ENCODE measurements at places on chromosomes 7 and 10. TPM values are rescaled to one million over a fixed set of nuclear protein-coding genes. Genes with fewer than 3 reads are reported as not detected.
A peak's percentile ranks its signal among the peaks of the same experiment; 100 is the strongest.

DNA sequence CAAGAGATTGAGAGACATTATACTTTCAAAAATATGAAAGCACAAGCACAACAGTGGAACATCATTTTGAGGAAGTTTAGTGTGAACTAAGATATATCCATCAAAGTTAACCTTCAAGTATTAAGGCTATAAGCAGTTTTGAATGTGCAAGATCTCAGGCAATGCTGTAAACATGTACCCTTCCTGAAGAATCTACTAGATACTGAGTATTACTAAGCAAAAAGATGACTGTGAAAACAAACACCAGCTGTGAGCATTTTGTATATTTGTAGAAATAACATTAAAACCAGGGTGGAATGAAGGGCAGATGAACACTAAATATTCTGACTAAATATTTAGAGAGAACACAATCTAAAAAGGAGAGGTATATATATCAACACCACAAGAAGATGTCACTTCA lies 41.3 kb upstream of the ADRA2A start:
- no peak for DNase-seq

- DNase-seq = no peak
Observed at GRCh38 chr7:52909935-52910334, 125.5 kb upstream of the POM121L12 start.

- DNase-seq = no peak
Observed at GRCh38 chr7:2542916-2543871, 12.1 kb downstream of the BRAT1 start.

GRCh38 chr7:14841869-14842268 lies 60.7 kb downstream of the DGKB start:
- no peak for DNase-seq

DNA sequence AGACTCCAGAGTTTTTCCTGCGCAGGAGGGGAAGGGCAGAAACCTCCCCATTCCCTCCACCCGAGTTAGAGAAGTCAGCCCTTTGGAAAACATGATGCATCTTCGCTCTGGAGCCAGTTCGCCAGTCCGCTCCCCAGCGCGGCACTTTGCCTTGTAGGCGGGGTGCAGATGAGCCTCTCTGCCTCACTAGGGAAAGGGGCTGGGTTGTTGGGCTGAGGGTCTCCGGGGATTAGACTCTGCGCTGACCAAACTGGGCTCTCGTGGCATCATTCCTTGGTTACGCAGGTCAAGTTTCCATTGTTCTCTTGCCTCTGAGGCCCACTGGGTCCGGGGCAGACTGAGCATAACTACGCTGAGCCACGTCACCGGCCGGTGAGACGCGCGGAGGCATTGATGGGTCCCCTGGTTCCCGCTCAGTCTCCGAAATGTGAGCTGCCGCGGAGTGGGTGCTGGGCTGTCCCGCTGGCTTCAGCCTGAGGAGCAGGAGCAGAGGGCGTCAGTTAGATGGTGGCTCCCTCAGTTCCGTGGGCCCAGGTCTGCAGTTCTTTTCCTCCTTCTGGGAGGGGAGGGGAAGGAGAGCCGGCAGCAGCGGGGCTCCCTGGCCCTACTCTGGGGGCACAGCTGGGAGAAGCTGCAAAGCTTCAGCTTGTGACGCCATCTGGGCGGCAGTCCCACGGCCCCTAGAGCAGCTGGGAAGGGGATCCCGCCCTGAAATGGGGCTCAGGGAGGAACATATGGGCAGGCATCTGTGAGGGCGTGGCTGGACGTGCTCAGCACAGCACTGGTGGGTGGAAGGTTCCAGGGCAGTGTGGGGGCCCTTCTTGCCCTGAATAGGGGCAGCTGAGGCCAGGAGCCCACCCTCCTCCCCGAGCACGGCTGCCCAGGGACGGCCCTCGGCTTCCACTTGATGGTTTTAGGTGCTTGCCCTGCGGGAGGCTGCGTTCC lies 121.3 kb upstream of the BTBD16 start:
- DNase-seq = no peak

DNA sequence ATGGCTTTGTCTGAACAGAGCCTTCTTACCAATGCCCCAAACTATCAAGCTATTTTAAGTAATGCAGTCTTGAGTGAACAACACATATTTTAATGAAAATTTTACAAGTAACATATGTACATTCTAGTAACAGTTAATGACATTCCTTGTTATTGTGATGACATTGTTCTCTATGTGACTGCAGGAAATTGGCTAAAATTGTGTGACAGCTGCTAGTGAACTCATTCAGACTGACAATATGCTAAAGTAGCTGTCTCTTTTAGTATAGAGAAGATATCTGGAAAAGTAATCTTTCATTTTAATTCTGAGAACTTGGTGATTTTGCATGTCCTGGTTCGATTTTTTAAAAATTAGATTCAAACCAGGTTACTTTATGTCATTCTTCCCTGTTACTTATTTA lies 259.8 kb upstream of the MAGI2 start:
- DNase-seq = no peak

NPY4R gene
- total RNA-seq = not detected

DNA sequence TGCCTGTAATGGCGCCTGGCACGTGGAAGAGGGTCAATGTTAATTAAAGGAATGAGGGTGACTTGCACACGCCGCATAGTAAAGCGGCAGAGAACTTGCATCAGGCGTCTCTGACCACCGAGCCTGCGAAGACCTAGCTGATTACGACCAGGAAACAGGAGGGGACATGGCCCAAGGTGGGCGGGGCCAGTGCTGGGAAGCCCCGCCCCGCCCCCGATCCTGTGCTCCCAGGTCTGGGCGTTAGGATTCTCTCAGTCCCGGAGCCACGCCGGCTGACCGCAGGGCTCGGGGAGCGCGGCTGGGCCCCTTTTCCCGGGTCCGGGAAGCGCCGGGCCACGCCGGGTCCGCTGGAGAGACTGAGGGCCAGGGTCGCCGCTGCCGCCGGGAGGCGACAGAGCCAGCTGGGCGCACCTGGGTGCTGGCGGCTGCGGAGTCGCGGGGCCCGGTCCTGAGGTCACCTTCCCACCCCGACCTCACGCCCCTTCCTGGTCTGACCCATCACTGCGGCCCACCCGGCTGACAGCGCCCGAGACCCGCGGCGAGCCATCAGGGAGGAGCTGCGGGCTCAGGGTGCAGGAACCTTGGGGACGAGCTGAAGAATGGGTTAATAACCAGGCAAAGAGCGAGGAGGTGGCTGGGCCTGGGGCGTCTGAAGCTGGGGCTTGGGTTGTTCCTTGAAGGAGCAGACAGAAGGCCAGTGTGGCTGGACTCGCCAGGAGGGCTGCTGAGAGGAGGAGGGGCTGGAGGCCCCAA lies 23.0 kb upstream of the GRID1 start:
- DNase-seq = no peak

GRCh38 chr7:47215049-47215448 lies 366.9 kb downstream of the TNS3 start:
- DNase-seq = no peak

PAPOLB gene
- total RNA-seq = not detected

- peak; percentile 13 for DNase-seq
Observed at GRCh38 chr7:17939606-17940301, 540 bp downstream of the SNX13 start.

DNA sequence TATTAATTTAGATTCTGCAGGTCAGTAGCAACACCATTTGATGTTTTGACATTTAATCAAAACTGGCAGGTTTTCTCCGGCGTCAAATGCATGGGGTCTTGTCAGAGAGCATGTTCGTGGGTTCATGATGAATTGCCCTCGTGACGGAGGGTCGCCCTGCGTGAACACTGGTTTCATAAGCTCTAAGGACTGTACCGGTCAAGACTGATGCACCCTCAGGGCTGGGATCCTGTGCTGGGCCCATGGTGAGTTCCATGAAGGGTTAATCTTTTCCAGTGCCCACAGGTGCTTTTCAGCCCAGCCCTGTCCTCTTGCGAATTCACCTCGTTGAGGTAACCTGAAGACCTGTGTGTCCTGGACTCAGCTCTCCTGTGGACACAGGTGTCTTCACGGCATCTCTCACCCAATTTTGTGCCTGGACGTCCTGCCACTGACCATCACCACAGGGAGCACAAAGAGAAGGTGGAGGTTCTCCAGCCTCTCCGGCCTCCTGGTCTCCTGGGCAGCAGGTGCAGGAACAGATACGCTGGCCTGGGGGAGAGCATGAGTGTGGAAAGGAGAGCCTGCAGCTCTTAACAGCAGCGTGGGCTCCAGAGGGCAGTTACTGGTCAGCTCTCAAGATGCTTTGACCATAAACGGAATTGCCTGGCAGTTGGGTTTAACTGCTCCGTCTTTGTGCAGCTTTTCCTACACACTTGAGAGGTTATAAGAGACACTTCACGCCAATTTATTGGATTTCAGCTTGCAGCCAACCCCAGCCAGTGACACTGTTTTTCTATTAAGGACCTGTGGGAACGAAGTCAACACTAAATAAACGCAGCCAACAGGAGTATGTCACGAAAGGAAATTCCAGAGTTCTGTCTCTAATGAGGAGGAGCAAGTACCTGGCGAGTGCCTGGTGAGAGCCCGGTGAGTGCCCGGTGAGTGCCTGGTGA lies 37.4 kb upstream of the CFAP46 start:
- no peak for DNase-seq

DNA sequence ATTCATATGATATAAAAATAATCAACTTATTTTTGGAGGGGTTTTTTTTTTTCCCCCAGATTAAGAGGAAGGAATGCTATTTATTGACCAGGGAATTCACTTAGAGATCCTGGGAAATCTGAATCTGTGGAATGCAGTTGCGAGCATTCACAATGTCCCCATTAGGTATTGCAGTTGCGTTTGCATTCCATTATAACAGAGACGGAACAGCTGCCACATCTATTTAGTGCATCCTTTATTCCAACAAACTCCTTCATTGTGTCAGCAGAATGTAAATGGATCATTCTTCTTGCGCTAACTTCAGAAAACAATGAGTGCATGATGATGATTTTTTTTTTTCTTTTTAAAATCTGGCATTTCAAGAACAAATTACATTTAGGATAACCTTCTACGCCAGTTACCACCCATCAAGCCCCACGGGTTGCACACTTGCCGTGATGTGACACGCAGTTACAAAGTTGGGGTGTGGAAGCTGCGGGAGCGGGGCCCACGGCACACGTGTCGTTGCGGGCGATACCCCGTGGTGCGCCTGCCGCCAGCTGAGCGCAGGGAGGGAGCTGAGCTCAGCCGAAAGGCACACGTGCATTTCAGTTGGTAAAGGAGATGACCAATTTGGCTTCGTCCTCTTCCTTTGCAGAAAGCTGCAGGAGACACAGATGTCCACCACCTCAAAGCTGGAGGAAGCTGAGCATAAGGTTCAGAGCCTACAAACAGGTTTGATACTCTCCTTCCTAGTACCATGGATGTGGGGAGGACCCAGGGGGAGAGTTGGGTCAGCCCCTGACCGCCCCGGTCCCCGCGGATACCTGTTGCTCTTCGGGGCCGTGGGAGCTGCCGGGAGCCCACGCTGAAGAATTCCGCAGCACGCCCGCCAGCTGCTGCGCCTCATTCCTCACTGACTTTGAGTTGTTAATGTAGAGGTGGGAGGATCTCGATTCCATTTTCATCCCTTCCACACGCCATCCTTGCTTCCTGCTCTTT lies 175.3 kb upstream of the SH2B2 start:
- no peak for DNase-seq

All from HepG2 (cell line).